ENCODE measurements at places on chromosomes 7 and 10.

- peak; percentile 66 for DNase-seq
Measured at GRCh38 chr10:61284222-61284890, 168.8 kb downstream of the TMEM26 start.

- no peak for DNase-seq
Measured at GRCh38 chr10:95389982-95390381, 99.2 kb upstream of the PDLIM1 start.

GRCh38 chr10:70827086-70827757 is 11.5 kb downstream of the SGPL1 start:
- DNase-seq = no peak

DNA sequence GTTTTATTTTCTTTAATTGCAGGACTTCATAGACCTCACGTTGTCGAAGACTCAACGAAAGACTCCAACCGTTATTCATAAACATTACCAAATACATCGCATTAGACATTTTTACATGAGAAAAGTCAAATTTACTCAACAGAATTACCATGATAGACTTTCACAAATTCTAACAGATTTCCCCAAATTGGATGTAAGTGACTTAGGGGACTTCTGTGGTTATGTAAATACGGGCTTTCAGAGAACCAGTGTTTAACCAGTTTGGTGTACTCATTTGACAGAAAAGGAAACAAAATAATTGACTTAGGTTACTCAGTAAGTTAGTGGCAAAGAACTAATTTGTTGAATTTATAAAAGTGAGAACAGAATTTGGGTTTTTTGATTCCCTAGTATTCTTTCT is 4.2 kb downstream of the GTPBP4 start:
- no peak for DNase-seq

DNA sequence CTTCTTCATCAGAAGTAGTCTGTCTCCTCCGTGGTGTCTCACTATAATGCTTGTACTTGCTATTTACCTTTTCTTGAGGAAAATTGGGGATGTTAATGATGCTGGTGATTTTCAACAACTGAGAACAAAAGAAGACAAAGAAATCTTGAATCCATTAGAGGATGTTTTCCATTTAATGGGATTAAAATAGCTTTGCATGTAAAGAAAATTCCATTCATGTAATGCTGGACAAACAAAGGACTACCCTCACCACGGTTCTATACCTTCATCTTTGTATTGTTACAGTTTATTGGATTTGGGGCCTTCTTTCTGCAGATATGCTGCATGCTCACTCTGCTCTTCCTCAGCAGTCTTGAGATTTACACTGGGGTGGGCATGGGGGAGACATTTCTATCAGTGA is 128.4 kb downstream of the WNT2 start:
- DNase-seq = no peak

DNA sequence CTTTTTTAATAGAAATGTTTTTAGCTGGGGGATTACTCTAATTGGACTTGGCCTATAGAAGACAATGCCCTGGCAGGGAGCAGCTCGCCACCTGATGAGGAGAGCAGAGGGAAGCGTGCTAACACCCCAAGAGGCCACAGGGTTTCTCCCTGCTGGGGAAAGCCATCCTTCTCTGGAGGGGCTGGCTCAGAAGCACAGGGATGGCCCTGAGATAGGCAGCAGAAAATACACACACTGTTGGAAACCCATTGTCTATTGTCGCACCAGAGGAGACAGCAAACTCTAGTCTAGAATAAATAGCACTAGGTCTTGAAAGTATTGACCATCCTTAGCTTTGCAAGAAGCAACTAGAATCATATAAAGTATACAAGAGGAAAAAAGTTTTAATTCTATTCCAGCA is 5.4 kb downstream of the COBL start:
- DNase-seq = no peak

DNA sequence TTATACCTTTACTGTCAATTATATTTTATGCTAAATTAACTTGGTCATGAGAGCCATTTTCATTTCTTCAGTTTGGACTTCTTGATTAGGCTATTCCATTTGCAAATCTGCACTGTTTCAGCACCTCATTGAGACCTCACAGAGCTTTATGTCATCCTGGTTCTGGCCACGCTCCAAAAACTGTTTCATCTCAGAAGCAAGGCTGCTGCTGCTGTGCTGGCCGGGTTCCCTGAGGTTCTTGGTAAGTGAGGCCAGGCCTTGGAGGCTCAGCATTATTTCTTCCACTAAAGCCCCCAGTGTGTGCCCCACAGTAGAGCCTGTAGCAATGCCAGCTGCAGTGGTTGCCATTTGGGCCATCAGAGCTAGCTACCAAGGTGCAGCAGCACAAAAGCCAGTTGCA is 7.8 kb upstream of the ZNF485 start:
- DNase-seq = no peak

GRCh38 chr10:33067917-33068316 is 109.9 kb upstream of the ITGB1 start:
- DNase-seq = no peak

DNA sequence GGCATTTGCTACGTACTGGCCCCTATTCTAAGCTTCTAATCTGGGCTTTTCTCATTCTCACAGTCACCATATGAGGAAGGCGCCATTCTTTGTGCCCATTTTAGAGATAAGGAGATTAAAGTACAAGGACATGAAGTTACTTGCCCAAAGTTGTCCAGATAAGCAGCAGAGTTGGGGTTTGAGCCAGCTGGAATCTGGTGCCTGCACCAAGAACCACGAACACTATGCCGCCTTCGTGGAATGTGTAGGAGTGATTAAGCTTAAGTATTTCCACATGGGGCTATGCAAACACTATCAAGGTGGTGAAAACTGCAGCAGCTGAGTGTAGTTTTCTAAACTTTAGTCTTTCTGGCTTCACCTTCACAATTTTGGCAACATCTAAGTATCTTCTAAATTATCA is 342.7 kb upstream of the ETV1 start:
- DNase-seq = no peak

DNA sequence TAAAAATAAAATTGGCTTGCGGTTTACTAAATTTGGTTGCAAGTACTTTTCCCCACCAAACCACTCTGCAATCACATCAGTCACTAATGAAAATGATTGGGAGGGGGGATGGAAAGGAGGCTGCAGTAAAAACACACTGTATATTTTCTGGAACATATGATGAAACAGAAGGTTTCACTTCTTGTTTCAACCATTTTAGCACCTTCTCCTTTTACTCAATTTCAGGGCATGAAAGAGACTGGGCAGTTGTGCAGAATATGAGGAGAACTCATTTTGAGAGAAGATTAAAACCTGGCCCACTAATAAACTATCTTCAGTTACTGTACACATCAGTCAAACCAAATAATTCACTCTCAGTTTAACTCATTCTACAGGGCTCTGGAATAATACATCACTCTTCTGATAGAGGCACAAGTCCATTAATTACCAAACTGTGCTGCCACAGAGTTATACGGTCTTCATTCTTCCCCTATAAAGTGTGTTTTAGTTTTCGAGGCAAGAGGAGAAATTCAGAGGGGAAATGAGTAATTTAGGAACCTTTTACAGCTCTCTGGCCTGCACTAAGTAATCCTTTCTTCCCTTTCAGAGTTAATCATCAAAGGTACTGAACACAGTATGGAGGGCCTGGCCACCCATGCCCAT is 25.5 kb downstream of the JAZF1 start:
- peak; percentile 90 for DNase-seq

- no peak for DNase-seq
Measured at GRCh38 chr10:36765782-36766414, 359.5 kb upstream of the ANKRD30A start.

DNA sequence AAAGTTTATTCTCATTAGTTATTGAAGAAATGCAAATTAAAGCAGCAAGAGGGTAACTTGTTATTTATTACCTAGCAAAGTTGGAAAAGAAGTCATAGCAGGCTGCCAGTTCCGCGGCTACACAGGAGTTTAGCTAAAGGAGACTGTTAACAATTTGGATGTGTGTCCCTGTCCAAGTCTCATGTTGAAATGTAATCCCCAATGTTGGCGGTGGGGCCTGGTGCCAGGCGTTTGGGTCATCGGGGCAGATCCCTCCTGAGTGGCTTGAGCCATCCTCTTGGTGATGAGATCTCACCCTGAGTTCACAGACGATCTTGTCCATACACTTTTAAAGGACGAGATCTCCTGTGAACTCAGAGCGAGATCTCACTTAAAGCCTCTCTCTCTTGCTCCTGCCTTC is 608.3 kb downstream of the SH2D4B start:
- no peak for DNase-seq

DNA sequence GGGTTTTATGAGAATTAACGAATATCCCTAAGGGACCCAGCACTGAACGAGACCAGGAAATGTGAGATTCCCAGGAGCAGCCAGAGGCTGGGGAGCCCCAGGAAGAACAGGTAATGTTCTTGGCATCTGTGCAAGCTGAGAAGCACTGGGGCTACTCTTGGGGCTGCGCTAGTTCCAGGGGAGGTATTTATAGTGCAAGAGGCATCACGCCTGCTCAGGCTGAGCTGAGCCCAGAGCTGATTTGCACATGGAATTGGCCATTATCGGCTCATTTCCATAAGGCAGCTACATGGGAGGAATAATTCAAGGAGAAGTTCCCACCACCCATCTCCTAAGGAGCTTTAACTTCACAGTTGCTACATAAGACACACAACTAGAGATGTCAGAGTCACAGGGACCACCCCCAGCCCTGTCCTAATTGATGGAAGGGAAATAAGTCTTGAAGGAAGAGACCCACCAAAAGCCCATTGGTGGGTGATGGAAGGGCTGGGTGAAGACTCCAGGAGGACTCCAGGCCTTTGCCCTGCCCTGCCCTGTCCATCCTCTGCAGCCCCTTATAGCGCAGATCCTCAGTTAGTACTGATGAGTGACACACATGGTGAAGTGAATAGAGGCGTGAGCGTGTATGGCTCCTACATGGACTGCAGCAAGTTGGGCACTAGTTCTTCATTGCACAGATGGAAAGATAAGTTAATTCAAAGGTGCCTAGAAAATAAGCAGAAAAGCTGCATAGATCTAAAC is 178.9 kb downstream of the GRID1 start:
- no peak for DNase-seq

DNA sequence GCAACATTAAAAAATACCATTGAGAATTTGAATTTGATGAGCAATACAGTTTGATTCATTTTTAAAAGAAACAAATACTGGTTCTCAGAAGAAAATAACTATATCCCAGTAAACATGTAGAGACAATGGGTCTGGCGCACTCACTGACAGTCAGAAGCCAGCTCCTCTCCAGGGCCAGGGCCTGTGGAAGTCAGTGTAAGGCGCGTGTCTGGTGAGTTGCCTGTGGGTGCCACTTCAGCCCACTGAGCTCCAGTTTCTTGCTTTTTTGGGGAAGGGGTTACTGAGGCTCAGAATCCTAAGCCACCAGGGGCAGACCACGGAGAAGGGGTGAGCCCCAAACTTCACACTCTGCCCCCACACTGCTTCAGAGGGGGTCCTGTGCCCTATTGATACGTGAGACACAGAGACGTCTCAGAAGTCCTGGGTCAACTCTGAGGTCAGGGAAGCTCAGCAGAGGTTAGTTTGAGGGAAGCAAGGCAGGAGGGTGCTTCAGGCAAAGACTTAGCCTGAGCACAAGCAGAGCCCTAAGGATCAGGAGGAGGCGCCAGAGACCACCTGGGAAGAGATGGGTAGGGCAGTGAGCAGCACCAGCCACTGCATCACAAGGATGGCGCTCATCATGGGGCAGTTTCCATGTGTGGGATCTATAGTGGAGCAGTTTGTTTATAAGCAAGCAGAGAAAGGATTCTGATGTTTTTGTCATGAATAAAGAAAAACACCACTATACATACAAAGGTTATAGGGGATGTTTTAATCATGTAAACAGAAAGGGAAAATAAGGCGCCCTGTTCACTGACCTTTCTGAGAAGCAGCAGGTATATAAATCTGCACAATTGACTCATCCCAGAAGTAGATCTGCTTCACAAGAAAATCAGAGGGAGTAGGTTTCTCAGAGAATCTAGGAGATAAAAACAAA is 95.7 kb downstream of the PKD1L1 start:
- DNase-seq = no peak

- DNase-seq = no peak
Measured at GRCh38 chr7:36979810-36980248, 255.5 kb upstream of the AOAH start.

DNA sequence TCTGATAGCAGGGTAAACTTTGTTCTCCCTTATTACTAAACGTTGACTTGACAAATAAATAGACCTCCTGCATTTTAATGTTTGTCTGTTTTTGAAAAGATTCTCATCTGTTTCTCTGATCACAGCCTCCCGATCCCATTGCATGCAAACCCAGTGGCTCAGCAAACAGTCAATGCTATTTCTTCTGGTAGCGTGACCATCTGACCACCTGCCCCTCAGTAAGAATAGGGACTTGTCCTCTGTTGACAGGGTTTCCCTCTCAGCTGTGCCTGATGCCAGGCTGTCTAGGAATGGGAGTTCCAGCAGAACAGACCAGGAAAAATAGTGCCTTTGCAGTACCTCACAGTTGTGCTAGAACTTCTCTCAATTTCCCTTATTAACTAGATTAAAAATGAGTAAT is 40.7 kb upstream of the EBLN1 start:
- DNase-seq = no peak

DNA sequence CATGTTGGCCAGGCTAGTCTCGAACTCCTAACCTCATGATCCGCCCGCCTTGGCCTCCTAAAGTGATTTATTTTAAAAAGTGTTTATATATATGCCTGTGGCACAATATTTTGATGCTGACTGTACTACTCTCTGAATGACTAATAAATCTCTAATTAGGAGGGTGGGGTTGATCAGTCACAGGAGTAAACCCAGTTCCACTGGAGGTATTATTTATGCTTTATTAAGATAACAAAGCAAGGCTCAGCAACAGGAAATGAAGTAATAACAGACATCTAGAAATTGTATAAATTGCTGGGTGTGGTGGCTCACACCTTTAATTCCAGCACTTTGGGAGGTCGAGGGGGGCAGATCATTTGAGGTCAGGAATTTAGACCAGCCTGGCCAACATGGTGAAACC is 26.0 kb upstream of the MCU start:
- DNase-seq = no peak

GRCh38 chr7:138292951-138293350 is 167.1 kb upstream of the TRIM24 start:
- DNase-seq = no peak

GRCh38 chr7:74032191-74032490 is 4.2 kb downstream of the ELN start:
- DNase-seq = no peak

DNA sequence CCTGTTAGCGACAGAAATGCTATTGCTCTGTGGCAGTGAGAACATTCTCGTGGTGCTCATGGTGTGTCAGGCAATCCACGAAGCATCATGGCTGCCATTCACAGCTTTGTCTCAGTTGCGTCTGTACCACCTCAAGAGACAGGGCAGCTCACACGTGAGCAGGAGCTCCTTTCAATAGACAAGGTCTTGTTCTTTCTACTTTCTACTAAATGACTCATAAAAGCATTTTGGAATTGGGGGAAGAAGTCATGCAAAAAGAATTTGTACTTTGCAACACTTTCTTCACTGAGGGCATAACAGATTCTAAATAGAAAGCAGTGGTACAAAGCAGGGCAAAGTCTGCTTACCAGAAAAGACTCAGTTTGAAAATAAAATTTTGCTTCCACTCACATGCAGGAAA is 638.5 kb downstream of the PHTF2 start:
- no peak for DNase-seq

- no peak for DNase-seq
Measured at GRCh38 chr7:63233881-63234280, 764.8 kb upstream of the ZNF722 start.

GRCh38 chr10:110566472-110567200 is 859 bp upstream of the SMC3 start:
- DNase-seq = no peak

GRCh38 chr10:89838044-89838615 is 136.7 kb downstream of the KIF20B start:
- no peak for DNase-seq

- no peak for DNase-seq
Measured at GRCh38 chr10:132841615-132841975, 55.6 kb upstream of the NKX6-2 start.

GRCh38 chr10:74153123-74153522 is 2.1 kb downstream of the ADK start:
- peak; percentile 7 for DNase-seq

Measured in NAMALWA (cell line).